AG09319 (cell line): ENCODE measurements at places on chromosomes 4 and X.

DNA sequence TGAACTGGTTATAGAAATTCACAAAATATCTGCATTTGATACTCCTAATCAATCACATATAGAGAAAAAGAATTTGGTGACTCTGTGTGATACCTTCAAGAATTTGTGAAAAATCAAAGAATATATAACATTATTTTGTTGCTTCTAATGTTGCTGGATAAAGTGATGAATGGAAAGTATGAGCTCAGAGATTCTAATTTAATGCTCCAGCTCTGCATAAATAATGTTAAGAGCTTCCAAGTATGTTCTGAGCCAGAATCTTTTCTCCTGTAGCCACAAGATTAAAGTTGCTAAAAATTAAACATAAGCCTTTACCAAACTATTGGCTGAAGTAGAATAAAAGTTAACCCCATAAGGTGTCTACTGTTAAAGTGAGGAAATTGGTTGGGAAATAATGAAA is 294.7 kb upstream of the CT83 start:
- no peak for DNase-seq

DNA sequence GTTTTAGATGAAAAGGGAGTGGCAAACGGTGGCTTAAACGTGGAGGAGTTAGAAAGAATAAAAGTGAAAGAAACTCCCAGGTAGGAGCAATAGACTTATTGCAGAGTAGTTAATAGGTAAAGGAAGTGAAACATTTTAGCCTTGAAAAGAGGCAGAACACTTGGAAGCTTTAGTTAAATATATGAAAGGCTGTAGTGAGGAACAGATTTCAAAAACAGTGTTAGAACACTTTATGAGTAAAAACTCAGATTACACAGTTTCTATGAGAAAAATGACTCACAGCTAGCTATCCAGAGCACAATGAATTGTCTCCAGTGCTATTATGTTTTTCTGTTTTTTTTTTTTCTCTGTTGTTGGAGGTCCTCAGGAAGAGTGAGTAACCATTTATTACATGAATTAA is 45.8 kb downstream of the TACR3 start:
- DNase-seq, result no peak

GRCh38 chrX:19902110-19902509 is 14.7 kb upstream of the SH3KBP1 start:
- no peak for DNase-seq

DNA sequence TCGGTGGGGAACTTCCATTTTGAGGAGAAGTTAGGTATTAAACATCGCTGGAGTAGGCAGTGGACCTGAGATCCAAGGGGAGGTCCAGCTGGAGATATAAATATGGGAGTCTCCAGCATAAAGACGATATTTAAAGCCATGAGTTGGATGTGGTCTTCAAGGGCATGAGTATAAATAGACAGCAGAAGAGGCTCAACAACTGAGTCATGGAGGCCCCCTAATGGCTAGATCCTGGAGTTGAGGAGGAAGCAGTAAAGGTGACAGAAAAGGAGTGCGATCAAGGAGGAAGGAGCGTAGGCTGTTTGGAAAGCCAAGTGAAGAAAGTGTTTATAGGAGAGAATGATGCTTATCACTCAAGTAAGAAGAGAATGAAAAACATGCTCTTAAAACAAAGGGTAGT is 18.1 kb upstream of the APBB2 start:
- no peak for DNase-seq

- DNase-seq, result no peak
Measured at GRCh38 chrX:52424656-52425055, 55.8 kb downstream of the XAGE2 start.

GRCh38 chrX:1249101-1249887 is 19.3 kb upstream of the CSF2RA start:
- DNase-seq, result no peak

- no peak for DNase-seq
Measured at GRCh38 chr4:47213539-47213938, 182.2 kb downstream of the GABRB1 start.

DNA sequence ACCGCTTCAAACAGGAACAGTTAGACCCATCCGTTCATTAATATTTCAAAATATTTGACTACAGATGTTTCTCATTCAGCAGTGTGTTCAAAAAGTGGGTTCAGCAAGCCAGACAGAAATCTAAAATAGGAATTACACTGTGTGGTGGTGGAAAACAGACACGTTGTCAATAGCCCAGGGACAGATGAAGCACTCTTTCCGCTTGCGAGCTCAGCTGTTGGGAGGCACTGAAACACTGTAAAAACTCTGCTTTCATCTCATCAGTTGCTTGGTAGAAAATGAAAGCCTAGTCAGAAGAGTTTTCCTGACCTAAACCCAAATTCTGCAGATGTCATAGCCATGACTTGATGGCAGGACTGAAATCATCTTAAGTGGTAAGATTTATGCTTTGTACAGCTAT is 38.5 kb downstream of the LRP2BP start:
- no peak for DNase-seq

DNA sequence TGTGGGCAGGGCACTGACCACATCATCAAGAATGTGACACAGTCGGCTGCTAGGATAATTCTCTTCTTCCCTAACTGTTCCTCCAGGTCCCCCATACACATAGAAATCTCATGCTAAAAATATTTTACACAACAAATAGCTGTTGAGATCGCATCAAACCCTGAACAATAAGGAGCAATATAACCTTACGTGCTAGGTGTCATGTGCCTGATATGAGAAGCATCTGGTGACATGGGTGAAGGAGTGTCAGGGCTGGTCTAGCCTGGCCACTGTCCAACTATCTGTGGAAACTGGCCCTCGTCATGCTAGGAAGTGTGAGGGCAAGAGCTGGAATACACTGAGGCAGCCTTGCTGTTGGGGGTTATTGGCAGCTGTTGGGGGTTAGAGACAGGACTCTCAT is 167.3 kb upstream of the PGRMC2 start:
- DNase-seq, result no peak

- DNase-seq, result no peak
Measured at GRCh38 chr4:125760201-125760819, 445.6 kb downstream of the FAT4 start.

DNA sequence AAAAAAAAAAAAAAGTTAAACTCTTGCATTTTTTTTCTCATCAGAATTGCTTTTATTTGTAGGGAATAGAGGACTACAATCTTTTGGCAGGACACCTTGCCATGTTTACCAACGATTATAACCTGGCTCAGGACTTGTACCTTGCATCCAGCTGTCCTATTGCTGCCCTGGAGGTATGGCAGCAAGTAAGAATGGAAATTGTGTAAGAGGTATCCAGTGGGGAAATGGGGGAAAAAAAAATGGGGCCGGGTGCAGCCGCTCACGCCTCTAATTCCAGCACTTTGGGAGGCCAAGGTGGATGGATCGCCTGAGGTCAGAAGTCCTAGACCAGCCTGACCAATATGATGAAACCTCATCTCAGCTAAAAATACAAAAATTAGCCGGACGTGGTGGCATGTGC is 49.8 kb downstream of the WDR19 start:
- DNase-seq, result no peak

DNA sequence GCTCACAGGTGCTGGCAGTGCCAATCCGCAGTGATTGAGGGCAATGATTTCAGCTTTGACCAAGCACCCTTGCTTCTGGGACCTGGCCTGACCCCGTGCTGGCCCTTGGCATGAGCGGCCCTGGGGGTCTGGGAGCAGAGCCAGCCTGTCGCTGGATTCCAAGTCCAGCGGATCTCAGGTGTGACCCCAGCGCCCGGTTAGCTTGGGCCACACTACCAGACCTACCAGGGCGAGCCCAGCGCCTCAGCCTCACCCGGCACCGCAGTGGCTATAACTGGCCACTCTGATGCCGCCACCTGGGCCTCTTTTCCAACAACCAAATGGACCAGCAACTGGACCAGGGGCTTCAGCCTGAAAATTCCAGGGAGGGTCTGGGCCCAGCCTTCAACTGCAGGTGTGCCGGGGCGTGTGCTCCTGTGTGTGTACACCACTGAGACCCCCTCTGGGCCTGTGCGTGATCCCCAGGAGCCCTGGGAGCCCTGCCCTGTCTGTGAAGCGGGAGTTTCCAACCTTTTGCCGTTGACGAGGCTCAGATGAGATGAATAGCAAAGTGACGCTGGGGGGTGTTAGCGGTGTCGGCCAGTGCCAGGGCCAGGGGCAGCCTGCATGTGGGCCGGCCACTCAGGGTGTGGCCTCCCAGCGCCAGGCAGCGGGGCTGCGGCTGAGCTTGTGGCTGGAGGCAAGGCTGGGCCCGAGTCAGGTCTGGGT is 658 bp downstream of the SH3TC1 start:
- no peak for DNase-seq

GRCh38 chr4:155819066-155819465 is 47.0 kb downstream of the ASIC5 start:
- no peak for DNase-seq

- DNase-seq, result no peak
Measured at GRCh38 chrX:24202465-24203031, 53.0 kb downstream of the ZFX start.
